Activated T-cell treated with anti-CD3 and anti-CD28 coated beads, Interleukin-2, amount 50 U/mL, for 4 hours (primary cell): ENCODE measurements at places on chromosomes 4 and X.

DNA sequence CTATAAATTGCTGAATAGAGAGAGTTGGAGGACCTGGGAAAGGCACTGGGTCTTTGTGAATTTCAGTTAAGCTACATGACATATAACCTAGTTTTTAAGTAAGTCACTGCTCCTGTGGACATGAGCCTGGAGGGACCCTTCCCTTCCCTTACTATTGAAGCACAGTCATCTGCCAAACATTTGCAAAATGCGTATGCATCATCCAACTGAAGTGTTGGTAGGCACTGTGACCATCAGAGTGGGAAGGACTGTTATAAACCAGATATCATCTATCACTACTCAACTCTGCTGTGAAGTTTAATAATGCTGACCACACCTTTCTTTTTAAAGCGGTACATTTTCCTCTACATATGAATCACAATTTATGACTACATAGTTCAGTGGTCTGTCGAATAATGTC is 5.2 kb downstream of the GABRA3 start:
- DNase-seq: no peak

- DNase-seq: no peak
Measured at GRCh38 chrX:24426340-24426913, 38.7 kb upstream of the PDK3 start.

- no peak for DNase-seq
Measured at GRCh38 chr4:87916626-87917025, 58.9 kb upstream of the SPP1 start.

DNA sequence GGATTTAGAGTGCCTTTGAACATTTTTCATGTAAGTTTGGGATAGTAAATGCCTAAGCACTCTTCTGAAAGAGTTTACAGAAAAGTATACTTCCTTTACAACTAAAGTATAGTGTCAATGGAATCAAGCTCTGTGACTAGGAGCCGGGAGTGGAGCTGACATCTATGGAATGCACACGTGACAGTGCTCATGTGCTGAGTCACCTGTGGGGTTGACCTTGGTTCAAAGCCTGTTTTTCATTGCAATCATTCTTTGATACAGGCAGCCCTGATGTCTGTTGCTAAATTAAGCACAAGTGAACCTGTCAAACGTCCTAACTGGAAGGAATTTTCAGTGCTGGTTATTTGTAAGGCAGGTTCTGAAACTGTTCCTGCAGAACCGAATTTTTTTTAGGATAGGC is 82.5 kb downstream of the GPAT3 start:
- DNase-seq: no peak

GRCh38 chrX:2478546-2479419 is 22.0 kb downstream of the DHRSX start:
- DNase-seq: no peak

GRCh38 chr4:38681281-38681991 is 17.4 kb downstream of the KLF3 start:
- DNase-seq: no peak

DNA sequence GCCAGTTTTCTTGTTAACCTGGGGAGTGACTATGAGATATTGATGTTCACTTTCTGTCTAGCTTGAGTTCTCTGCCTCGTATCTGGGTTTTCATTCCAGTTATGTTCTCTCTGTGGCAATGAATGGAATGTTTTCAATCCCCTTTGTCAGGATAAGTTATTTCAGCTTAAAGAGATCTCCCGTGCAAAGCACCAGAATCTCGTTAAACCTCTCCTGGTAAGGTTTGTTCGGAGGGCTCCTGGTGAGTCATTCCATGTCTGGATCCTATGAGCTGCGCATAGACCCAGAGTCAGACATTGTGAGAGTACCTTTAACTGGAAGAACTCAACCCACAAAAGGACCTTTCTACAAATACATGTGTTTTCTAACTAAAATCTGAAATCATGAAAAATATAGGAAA is 51.0 kb downstream of the KDR start:
- DNase-seq: no peak

GRCh38 chrX:139831017-139831416 is 101.8 kb downstream of the ATP11C start:
- DNase-seq: no peak

GRCh38 chrX:20414762-20415445 is 148.2 kb upstream of the RPS6KA3 start:
- DNase-seq: no peak

DNA sequence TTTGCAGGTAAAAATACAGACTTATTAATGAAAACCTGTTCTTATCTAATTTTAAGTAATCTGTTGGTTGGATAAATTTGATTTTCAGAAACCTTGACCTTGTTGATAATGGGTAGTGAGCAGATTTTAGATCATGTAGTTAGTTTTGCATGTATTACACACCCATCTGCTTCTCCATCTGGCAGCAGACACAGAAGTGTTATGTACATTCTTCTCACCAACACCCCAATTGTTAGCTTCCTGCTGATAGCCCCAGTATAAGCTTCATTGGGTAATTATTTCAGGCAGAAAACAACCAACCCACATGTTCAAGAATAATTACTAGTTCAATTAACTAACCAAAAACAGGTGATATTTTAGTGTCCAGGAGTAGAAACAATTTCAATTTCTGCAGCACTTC is 1740.5 kb upstream of the AGA start:
- no peak for DNase-seq

GRCh38 chr4:138789796-138790195 is 225.8 kb upstream of the NOCT start:
- no peak for DNase-seq

DNA sequence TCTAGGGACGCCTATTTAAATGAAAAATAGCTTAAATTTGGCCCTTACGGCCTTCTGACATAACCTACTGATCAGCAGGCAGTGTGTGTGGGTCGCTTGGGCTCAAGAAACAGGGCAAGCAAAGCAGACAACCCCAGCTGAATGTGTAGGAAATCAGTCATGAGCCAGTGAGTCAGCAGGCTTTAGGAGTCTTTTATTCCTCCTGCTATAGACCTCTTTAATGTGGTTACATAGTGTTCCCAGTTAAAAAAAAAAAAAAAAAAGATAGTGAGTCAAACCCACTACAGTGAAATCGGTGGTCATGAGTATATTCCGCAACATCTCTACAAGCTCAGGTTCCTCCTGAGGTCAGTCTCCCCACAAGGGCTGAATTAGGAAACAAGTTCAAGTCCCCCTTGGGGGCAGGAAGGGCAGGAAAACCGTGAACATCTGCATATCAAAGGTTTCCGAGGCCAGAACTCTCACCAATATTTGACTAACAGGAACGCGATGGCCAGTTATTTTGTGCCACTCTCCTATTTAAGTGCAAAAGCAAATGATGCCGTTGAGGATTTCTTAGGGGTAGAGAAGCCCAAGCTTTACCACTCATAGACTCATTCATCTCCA is 32.7 kb downstream of the ACSL1 start:
- peak; percentile 51 for DNase-seq

DNA sequence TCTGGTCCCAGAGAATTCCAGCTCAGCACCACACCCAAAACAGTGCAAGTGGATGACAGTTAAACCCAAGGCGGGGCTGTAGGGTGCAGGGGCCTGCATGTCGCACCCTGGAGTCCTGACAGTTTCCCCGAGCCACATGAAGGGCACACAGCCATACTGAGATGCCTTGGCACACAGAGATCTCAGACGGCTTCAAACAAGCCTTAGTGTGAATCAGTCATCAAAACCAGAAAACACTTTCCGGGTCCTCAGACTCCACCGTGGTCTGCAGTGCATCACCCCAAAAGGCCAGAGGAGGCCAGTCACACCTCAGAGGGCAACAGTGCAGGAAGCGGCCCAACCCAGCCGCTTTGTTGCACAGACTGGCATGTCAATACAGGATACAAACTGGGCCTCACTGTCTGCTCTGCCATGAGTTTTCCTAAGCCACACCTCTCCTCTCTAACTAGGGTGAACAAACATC is 64.6 kb upstream of the ENPP6 start:
- peak; percentile 19 for DNase-seq
